ENCODE measurements at places on chromosomes 13 and 19. TPM values are rescaled to one million over a fixed set of nuclear protein-coding genes. Genes with fewer than 3 reads are reported as not detected.

- DNase-seq: no peak
Measured at GRCh38 chr13:27965343-27965739, 3.8 kb downstream of the CDX2 start.

- DNase-seq: no peak
Measured at GRCh38 chr13:42036711-42037110, 11.7 kb upstream of the DGKH start.

DNA sequence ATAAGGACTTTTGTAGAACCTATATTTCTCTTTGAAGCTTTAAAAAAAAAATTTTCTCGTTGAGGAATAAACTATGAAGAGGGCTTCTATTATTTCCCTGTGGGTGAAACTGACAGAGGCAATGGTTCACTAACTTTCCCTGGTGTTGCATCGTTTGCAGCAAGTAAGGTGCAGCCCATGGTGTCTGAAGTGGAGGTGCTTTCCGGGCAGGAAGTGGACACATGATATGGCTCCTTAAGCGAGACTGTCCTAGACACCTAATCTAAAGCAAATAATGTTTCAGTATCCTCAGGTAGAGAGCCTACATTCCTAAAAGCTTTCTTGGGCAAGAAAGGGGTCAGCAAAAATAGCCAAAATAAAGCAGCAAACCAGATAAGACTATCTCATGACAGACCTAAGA lies 437.6 kb upstream of the ARGLU1 start:
- DNase-seq: no peak

The SHANK1 gene
- total RNA-seq: 1.8 TPM

The OLFM4 gene
- total RNA-seq: not detected

GRCh38 chr13:31038834-31039552 lies 106.5 kb downstream of the TEX26 start:
- DNase-seq: peak; percentile 25

- no peak for DNase-seq
Measured at GRCh38 chr19:15038294-15038693, 11.0 kb upstream of the CASP14 start.

The ZNF358 gene
- 16.2 TPM for total RNA-seq

DNA sequence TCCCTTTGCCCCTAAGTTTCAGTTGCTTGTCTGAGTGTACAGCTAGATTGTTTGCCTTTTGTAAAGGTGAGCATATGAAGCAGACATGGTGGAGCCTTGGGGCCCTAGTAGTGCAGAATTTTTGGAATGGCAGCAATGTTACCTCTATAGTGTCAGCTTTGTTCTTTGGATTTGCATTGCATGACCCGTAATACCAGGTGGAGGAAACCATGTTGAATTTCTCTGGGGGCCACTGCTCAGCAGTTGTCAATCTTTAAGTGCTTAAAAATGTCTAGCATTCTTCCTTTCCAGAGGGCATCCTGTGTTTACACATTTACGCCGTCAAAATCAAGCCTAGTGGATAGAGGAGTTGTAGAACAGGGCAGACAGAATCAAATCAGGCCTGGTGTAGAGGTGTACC lies 303.3 kb downstream of the ATP8A2 start:
- no peak for DNase-seq

The CAB39L gene
- total RNA-seq: 9.4 TPM

DNA sequence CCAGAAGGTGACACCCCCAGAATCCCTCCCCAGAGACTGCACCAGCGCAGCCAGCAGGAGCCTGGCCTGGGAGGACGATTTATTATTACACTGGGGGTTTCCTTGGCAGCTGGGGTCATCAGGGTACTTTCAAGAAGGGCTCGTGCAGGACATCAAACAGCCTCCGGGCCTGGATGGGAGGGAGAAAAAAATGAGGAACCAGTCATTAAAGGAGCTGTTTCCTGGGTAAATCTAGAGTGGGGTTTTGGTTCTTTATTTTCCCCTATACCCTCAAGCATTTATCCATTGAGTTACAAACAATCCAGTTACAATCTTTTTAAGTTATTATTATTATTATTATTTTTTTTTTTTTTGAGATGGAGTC lies 3.1 kb downstream of the POLR1G start:
- no peak for DNase-seq

DNA sequence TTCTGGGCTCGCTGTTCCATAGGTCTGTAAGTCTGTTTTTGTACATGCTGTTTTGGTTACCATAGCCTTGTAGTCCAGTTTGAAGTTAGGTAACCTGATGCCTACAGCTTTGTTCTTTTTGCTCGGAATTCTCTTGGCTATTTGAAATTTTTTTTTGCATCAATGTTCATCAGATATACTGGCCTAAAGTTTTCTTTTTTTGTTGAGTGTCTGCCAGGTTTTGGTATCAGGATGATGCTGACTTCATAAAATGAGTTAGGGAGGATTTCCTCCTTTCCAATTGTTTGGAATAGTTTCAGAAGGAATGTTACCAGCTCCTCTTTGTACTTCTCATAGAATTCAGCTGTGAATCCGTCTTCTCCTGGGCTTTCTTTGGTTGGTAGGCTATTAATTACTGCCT lies 397.8 kb upstream of the HTR2A start:
- peak; percentile 21 for DNase-seq

DNA sequence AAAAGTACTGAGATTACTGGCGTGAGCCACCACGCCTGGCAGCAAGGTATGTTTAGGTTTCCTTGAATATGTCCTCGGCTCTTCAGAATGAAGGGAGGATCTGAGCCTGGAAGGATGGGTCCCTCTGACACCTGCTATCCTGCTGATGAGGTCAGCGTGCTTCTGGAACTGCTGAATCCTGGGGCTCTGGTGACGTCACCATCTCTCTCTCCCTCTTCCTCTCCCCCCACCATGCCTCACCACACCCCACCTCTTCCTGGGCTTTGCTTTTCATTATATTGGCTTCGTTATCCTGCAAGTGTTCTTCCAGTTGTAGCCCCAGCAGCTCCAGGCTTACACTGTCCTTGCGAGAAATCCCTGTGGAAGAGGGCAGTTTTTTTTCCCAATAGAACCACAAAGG lies 49.8 kb downstream of the CCNE1 start:
- no peak for DNase-seq

The IGFLR1 gene
- total RNA-seq: 0.51 TPM

DNA sequence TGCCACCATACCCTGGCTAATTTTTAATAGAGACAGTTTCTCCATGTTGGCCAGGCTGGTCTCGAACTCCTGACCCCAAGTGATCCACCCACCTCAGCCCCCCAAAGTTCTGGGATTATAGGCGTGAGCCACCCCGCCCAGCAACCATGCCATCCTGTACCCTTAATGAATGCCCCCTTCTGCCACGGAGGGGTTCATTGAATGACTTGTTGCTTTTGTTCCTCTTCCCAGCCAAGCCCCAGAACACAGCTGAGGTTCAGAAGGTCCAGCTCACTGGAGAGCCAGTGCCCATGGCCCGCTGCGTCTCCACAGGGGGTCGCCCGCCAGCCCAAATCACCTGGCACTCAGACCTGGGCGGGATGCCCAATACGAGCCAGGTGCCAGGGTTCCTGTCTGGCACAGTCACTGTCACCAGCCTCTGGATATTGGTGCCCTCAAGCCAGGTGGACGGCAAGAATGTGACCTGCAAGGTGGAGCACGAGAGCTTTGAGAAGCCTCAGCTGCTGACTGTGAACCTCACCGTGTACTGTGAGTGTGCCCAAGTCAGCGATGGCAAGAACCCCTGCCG lies 6.0 kb downstream of the PVR start:
- DNase-seq: no peak

The CEBPG gene
- 61.1 TPM for total RNA-seq

- no peak for DNase-seq
Measured at GRCh38 chr13:87536499-87536898, 134.7 kb upstream of the SLITRK5 start.

GRCh38 chr19:50430888-50431342 lies 1.8 kb upstream of the MYBPC2 start:
- no peak for DNase-seq

The ZNF350 gene
- 11.3 TPM for total RNA-seq

- DNase-seq: no peak
Measured at GRCh38 chr13:42125046-42125445, 76.6 kb downstream of the DGKH start.

- DNase-seq: peak; percentile 18
Measured at GRCh38 chr19:48353677-48354076, 10.1 kb downstream of the TMEM143 start.

DNA sequence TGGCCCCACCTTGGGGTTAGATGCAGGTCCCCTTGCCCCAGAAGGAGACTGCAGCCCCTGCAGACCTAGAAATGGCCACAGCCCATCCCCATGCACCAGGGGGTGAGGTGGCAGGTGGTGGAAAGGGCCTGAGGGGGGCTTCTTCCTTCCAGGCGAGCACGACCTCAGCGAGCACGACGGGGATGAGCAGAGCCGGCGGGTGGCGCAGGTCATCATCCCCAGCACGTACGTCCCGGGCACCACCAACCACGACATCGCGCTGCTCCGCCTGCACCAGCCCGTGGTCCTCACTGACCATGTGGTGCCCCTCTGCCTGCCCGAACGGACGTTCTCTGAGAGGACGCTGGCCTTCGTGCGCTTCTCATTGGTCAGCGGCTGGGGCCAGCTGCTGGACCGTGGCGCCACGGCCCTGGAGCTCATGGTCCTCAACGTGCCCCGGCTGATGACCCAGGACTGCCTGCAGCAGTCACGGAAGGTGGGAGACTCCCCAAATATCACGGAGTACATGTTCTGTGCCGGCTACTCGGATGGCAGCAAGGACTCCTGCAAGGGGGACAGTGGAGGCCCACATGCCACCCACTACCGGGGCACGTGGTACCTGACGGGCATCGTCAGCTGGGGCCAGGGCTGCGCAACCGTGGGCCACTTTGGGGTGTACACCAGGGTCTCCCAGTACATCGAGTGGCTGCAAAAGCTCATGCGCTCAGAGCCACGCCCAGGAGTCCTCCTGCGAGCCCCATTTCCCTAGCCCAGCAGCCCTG lies 4.2 kb upstream of the F10 start:
- DNase-seq: no peak

The CDX2 gene
- not detected for total RNA-seq

DNA sequence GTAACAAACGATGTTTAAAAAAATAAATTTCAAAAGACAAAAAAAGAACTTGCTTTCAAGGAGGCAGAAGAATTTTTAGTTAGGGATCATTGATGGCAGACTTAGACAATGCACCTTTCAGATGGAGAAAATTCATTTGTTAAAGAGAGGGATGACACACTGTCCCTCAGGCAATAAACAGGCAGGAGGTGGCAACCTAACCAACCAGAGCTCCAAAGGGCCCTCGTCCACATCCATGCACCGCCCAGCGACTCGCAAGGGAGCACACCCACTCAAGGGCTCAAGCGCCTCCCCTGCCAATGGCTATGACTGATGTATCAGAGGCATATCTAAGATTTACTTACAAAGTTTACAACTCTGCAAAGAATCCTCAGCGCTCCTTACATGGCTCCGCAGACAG lies 81.9 kb downstream of the TUBGCP3 start:
- no peak for DNase-seq

The ZNF816 gene
- 10.1 TPM for total RNA-seq

DNA sequence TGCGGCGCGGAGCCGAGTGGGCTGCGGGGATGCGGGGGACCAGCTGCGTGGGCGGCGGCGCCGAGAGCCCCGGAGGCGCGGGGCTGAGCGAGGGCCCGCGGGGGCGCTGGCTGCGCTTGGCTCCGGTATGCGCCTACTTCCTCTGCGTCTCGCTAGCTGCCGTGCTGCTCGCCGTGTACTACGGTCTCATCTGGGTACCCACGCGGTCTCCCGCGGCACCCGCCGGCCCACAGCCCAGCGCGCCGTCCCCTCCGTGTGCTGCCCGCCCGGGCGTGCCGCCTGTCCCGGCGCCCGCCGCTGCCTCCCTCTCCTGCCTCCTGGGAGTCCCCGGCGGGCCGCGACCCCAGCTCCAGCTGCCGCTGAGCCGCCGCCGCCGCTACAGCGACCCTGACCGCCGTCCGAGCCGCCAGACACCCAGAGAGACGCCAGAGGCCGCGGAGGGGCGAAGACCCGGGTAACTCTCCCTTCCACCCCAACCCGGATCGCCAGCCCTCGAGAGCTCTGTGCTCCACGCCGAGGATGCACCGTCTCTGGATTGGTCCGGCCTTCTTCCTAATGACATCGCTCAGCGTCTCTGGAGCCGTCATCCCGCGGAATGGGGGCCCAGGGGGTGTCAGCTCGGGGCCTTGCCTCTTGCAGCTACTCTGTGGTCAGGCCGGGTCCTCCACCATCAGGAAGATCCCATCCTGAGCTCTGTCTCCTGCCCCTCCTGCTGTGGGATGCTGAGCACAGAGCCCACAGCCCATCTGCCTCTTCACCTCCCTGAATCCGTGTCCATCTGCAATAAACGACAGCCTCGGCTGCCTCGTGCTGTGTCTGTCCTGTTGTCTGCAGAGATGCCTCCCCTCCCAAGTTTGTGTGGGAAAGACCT lies 441 bp downstream of the INAFM1 start:
- DNase-seq: no peak

DNA sequence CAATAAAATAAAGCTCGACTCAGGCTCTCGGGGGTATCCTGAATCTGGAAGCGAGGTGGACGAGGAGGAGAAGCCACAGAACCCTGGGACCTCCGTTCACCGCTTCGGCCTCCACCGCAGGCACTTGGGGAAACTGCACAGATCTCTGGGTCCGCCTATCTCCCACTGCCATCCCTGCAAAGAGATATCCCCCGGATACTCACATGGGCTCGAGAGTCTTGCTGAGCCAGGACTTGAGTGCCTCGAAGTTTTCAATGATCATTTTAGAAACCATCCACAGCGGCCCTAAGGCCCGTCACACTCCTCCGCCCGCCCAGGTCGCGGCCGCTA lies 589 bp downstream of the RBM26 start:
- DNase-seq: no peak

The TRAPPC2B gene
- 13.4 TPM for total RNA-seq

DNA sequence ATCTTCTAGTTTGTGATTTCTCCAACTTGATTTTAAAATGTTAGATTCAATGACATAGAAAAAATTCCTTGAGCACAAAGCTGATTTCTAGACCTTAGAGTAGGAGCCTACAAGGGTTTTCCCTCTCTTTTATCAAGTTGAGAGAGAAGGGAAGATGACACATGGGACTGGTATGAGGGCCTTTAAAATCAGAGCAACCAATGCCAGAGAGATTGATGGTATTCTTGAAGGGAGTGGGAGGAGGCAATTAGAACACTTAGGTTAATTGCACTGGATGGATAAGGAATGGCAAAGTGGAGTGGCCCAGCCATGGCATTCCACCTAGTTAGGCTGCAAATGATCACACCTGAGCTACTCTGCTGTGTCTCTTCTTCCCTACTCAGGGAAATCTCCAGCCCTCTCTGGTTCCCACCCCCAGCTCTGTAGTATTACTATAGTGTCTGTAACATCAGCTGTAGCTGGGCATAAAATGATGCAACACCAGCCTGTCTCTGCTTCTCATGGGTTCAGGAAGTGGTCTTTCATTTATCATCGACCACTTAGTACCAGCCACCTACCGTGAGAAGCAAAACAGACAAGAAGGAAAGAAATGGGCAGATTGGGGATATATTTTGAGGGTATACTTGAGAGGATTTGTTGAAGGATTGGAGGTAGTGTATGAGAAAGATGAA lies 333.6 kb downstream of the DLEU7 start:
- peak; percentile 85 for DNase-seq

The LEUTX gene
- not detected for total RNA-seq

DNA sequence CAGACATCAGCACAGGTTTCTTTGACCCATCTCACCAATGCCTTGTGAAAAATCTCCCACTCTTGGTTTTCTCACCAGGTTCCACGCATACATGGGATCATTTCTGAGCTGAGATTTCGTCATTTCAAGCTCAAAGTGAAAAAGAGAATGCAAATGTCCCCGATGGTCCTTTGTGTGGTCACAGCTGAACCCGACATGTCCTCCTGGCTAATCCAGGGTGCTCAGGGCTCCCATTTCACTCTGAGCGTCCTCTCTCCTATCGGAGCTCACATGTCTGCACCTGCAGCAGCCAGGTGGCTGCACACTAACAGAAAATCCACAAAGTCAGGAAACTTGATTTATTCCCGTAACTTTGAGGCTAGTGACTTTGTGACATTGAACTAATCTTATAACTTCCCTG lies 9.3 kb upstream of the CEACAM3 start:
- no peak for DNase-seq

The AZU1 gene
- 0.17 TPM for total RNA-seq

All from fibroblast of lung (primary cell).